ENCODE measurements at places on chromosomes 2 and 18.

DNA sequence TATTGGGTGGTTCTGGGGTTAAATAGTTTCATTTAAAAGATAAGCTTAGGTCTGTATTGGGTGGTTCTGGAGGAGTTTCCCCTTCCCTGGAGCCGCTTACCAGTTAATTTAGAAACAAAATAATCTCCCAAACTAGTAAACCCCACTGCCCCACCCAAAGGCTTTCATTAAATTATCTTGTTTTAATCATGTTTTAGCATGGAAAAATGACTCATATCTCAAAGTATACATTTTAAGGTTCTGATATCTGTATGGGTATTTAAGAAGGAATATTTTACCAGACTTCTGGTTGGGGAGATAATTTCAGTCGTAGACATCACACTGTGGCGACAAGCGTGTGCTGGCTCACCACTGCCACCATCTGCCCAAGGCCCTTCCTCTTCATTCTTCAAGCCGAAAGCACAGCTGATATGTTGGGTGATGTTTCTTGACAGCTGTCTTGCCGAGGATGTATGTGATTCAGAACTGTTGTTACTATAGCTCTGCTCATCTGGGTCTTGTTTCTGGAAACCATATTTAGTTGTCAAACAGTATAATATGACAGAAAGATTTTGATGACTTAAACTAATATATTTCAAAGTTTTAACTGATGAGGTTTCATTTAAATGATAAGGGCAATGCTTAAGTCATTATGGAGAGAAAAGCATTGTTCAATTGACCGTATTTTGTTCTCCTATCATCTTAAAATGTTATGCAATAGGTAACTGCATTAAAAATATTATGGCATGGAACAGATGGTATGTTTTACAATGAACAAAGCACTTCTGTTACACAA lies 5.1 kb downstream of the FIGLA start:
- no peak for DNase-seq

- no peak for DNase-seq
Measured at GRCh38 chr2:210172219-210172575, 988 bp upstream of the KANSL1L start.

DNA sequence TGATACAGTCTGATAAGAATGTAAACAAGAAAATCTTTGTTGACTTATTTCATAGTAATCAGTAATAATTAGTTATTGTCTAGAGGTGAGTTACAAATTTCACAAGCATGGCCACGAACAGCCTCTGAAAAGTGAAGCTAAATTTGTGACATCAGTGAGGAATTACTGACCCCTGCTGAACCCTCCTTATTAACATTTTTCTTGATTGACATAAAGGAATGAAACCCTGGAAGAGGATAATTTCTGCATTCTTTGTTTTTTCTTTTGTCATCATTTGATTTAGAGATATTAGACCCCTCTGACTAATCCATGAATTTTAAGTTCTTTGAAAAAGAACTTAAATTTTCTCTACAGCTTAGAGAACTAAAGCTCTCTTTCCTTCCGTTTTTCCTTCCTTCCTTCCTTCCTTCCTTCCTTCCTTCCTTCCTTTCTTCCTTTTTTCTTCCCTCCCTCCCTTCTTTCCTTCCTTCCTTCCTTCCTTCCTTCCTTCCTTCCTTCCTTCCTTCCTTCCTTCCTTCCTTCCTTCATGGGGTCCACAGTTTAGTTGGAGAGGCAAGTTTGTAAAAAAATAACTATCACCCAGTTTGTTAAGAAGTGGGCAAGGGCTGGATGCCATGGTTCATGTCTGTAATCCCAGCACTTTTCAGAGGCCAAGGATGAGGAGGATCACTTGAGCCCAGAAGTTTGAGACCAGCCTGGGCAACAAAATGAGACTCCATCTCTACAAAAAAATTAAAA lies 387.0 kb downstream of the MTX2 start:
- no peak for DNase-seq

GRCh38 chr2:40592218-40592617 lies 140.3 kb upstream of the SLC8A1 start:
- no peak for DNase-seq

DNA sequence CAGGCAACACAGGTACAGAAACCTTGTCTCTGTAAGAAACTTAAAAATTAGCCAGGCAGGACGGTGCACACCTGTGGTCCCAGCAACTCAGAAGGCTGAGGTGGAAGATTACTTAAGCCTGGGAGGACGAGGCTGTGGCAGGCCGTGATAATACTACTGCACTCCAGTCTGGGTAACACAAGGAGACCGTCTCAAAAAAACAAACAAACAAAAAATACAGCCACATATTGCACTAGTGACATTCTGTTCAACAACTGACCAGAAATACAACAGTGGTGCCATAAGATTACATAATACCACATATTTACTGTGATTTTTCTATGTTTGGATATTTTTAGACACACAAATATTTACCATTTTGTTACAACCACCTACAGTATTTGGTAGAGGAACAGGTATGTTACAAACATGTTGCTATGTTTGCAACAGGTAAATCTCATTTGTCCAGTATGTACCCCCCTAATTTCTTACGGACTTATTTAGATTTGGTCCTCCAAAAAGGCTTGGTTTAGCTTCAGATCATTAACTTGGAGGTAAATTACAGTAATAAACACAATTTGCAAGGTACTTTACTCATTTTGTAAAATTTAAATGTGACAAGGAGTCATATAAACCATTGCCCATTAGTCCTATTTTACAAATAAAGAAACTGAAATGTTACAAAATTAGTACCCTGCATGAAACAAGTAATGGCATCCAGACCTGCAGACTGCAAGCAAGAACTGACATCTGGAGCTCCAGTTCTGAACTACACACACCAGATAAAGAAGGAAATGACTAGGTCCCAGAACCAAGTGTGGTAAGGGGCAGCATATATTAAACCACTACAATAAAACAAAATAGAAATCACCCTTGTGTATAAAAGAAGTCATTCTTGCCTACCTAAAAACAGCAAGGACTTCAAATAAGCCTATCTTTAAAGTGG lies 36.8 kb downstream of the TRIP12 start:
- no peak for DNase-seq

Data from activated gamma-delta T cell (primary cell).